Glutamatergic neuron (in vitro differentiated cells): ENCODE measurements at places on chromosomes 13 and 19.
A peak's percentile ranks its signal among the peaks of the same experiment; 100 is the strongest.

DNA sequence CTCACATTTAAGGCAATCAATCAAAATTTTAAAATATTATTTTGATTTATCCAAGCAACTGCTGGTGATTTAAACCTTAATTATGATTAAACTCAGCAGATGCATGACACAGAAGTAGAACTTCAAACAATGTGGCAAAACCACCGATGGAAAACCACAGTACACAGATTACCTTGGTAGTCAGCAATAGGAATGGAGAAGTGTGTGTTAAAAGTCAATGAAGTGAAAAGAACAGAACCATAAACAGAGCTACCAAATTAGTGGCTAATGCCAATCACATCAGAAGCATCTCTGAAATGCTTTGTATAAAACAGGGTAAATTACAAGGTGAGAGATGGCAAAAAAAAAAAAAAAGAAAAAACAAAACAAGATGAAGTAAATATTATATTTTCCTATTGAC lies 31.2 kb downstream of the KATNAL1 start:
- no peak for DNase-seq

GRCh38 chr13:49517461-49517860 lies 21.7 kb downstream of the PHF11 start:
- DNase-seq: no peak

DNA sequence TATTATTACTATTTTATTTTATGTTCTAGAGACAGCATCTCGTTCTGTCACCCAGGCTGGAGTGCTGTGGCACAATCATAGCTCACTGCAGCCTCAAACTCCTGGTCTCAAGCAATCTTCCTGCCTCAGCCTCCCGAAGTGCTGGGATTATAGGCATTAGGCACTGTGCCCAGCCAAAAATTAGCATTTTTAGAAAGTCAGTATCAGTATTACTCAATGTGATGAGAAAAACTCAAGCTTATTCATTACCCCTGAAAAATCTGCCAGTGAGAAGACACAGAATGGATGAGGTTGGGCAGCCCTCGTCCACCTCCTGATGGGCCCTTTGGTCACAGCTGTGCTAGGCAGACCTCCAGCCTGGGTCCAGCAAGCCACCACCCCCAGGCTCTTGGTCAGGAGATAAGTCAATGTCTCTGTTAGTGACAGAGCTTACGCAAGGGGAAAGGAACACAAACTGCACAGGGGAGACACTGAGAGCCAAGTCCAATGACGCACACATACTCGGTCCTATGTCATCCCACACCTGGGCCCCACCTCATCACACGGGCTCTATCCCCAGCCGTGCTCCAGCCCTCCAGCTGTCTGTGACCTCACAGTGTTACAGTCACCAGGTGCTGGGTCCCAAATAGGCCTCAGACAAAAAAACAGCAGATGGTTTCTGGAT lies 19.8 kb downstream of the PEPD start:
- DNase-seq: peak; percentile 7

GRCh38 chr19:13300421-13301030 lies 150.3 kb downstream of the IER2 start:
- no peak for DNase-seq

DNA sequence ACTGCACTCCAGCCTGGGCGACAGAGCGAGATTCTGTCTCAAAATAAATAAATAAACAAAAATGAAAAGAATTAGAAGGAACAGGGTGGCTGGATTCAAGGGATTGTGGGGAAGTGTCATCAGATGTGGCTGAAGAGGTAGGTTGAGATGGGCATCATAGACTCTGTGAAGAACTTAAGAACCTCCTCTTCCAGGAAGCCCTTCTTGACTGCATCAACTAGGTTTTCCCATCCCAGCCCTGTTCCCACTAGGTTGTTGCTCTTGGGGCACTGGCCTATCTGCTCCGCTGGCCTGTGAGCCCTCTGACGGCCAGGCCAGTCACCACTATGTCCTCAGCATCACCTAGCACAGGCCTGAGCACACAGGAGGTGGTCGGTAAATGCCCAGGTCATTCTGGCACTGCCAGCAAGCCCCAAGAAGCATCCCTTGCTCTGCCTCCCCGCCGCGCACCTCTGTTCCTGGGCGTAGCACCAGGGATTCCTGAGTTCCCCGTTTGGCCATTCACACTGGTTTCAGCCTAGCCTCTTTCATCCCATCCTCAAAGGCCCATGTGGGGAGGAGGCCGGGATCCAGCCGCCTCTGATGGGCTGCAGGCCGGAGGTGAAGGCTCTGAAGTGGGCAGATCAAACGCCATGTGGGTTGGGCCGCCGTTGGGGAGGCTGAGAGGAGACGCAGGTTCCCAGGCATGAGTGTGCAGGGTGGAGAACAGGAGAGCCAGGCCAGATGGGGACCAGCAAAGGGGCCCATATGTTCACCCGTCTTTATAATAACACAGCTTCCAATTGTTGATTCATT lies 27.6 kb upstream of the SLC1A5 start:
- DNase-seq: no peak

GRCh38 chr13:84847107-84847506 lies 952.1 kb downstream of the SLITRK6 start:
- DNase-seq: no peak

GRCh38 chr19:47848823-47849473 lies 10.1 kb upstream of the TPRX2 start:
- peak; percentile 75 for DNase-seq

GRCh38 chr13:58254943-58255342 lies 623.4 kb downstream of the PCDH17 start:
- no peak for DNase-seq

DNA sequence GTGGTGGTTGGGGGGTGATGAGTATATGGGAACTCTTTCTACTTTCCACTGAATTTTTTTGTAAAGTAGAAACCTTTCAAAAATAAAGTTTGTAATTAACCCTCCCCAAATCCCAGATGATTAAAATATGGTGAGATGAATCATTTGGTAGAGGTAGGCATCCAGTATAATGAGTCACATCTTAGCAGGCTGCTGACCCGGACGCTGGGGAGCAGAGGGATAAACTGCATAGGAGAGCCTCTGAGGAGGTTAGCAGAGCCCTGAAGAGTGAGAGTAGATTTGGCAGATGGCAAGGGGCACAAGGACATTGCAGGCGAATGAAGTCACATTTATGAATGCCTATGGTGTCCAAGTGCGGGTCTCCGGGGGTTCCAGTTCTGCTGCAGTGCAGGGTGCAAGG lies 293.8 kb downstream of the FGF9 start:
- no peak for DNase-seq

DNA sequence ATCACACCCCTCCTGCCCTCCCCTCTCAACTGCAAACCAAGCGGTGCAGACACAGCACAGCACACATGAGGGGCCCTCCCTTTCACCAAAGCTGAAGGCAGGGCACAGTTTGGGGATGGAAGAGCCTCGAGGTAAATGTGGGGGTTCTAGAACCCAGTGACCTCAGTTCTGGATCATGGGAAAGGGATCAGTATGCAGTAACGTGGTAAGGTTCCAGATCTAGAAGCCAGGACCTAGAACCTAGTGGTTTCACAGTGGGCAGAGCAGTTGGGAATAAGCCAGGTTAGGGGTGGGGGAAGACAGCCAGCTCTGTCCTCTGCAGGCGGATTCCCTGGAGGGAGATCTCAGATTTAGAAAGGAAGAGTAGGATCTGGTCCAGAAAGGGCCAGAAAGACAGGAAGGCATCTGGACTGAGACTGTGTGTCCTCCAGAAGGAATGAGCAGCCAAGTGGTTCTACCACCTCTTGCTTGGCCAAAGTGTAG lies 3.1 kb downstream of the FTL start:
- DNase-seq: no peak

- DNase-seq: no peak
These were observed 117.7 kb upstream of the ZNF507 start for GRCh38 chr19:32227561-32228165.

- no peak for DNase-seq
These were observed 418 bp downstream of the ZNF444 start for GRCh38 chr19:56141417-56141993.
